ENCODE measurements at places on chromosomes 2 and 18.

GRCh38 chr2:142629193-142629592 lies 248.3 kb upstream of the KYNU start:
- DNase-seq: no peak

GRCh38 chr2:197161774-197162173 lies 148.8 kb downstream of the ANKRD44 start:
- DNase-seq: no peak

GRCh38 chr2:11955314-11955713 lies 208.9 kb downstream of the LPIN1 start:
- no peak for DNase-seq

DNA sequence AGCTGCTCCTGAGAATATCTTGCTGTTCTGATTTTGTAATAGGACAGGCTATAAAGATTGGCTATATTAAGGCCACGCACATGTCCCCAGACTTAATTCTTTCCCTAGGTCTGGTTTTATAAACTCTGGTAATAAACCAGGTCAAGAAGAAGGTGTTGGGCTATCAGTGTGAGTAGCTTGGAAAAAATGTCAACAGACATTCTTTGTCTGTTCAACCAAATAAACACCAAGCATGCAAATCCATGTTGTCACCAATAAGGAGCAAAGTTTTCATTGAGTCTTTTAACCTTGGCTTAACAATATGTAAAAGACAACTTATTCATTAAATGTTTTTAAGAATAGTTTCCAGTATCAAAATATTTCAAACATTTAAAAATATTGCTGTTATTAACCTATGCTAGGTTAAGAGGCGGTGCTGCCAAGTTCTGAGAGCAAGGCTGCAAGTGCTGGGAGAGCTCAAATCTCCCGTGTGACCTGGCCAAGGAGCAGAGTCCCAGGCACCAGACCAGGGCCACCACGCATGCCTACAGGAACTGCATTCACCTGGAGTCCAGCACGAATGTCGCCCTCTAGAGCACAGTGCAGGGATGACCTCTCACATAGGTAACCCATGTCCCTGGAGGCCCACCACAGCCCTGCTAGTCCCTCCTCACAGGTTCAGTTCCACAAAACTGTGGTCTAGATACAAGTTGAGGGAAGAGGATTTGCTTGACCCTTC lies 120.5 kb upstream of the POU3F3 start:
- DNase-seq: no peak

- no peak for DNase-seq
Observed at GRCh38 chr2:24919506-24920097, 435 bp downstream of the ADCY3 start.

- peak; percentile 65 for DNase-seq
Observed at GRCh38 chr2:18910843-18911242, 321.5 kb upstream of the NT5C1B start.

GRCh38 chr2:46800218-46800617 lies 115.4 kb downstream of the MCFD2 start:
- DNase-seq: no peak

- DNase-seq: no peak
Observed at GRCh38 chr2:215423234-215423633, 12.6 kb downstream of the FN1 start.

- DNase-seq: no peak
Observed at GRCh38 chr2:99545066-99545465, 55.2 kb upstream of the REV1 start.

DNA sequence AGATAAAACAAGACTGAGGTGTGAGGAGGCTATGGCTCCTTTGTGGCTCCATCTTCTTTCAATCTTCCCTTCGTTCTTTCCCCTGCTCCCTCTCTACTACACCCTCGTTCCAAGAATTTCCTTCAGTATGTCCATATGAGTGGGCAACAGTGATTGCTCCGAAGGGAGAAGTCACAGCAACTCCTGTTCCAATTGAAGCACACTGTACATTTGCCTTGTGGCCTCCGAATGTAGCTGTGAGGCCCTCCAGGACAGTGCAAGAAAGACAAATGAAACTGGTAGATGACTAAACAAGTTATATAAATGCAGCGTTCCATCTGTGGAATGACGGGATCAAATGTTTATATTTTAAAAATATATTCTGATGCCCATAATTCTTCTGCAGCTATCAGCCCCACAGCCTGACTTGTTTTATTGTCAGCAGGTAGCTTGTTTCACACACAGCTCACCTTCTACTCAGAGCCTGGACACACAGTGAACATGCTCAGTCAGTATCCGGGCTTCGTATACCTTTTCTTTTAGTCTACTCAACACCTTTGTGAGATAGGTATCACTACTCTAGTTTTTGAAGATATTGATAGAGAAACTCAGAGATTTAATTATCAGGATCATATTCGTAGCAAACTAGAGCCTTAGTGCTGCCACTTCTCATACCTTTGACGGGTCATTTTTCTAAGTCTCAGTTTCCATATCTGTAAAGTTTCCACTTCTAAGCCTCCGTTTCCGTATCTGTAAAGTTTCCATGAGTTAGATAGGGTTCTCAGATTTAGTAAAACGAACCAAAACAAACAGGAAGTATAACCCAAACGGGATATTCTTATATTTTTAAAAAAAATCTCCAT lies 216.7 kb upstream of the STON1 start:
- DNase-seq: no peak

DNA sequence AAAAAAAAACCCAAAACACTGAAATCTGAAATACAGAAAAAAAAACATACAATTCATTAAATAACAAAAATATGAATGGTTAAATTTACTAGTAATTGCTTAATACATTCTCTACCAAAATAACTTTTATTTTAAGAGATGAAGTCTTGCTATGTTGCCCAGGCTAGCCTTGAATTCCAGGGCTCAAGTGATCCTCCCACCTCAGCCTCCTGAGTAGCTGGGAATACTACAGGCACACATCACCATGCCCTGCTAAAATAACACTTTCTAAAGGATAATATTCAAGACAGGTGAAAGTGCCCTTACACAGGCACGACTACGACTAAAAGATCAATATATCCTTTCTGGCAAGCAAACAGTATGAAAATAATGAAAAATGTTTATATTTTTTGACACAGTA lies 9.5 kb downstream of the USP34 start:
- no peak for DNase-seq

DNA sequence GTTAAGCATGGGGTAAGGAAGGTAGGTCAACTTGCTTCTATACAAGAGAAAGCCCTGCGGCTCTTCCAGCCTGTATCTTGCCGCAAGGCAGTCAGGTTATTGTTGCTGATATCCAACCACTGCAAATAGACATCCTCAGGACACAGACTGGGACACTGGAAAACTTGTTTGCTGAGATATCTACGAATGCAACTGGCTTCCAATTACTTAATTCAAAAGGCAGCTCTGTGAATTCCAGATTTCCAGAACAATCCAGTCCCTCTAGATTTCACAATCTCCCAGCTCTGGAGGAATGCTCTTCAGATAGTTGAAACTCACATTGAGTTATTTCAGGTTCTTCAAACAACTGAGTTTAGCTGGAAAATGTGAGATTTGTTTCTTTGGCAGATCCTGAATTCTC lies 34.6 kb upstream of the SP9 start:
- no peak for DNase-seq

GRCh38 chr2:186780701-186781316 lies 68.2 kb downstream of the ZSWIM2 start:
- no peak for DNase-seq

DNA sequence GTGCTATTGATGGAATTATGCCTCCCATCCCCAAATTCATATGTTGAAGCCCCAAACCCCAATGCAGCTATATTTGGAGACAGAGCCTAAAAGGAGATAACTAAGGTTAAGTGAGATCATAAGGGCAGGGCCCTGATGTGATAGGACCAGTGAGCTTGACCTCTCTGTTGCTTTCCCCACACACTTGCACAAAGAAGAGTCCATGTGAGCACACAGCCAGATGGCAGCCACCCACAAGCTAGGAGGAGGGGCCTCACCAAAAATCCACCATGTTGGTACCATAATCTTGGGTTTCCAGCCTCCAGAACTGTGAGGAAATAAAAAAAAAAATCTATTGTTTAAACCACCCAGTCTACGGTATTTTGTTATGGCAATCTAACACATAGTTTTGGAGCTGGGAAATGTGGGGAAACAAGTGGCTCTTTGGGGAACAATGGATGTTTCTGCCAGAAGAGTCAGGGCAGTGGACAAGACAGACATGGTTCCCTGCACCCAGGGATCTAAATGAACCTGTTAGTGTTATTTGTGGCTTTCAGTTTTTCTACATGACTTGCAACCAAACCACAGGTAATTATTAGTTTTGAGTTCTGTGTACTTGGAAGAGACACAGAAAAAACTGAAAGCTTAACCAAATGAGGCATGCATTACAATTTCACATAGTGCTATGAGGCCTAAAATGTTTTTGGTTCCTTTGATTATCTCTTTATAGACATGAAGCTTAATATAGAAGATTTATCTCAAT lies 259.1 kb downstream of the LTBP1 start:
- no peak for DNase-seq

DNA sequence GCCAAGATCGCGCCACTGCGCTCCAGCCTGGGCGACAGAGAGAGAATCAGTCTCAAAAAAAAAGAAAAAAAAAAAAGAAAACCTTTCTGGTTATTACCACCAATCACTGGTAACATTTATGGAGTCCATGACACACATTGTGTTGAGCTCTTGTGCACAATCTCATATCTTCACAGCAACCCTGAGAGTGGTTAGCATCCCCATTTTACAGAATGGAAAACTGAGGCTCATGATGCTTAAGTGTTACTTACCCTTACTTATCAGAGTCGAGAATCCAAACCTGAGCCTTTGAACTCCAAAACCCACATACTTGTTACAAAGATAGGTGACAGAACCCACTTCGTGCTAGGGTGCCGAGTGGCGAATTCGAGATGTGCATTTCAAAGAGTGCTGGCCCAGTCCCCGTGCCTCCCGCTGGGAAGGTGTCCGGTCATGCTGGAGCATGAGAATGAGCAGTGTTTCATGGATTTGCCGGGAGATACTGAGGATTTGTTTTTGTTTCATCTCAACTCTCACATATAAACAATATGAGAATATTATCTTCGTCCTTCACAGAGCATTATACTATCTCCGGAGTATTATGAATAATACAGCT lies 50.9 kb downstream of the CYP27C1 start:
- DNase-seq: no peak

DNA sequence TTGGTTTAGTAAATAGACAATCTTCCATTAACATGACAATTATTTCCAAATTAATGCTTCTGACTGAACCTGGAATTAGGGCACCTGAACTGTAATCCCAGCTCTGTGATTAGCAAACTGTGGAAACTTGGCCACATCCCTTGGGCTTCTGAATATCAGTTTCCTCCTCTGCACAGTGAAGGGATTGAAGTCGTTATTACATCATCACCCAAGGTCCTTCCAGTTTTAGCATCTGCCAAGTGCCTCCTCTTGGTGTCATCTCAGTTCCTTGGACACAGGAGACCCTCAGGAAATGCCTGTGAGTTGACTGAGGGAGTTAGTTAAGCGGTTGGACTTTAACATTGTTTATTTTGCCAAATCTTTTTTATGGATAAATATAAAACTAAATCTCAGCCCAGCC lies 64.8 kb downstream of the MOGAT1 start:
- DNase-seq: no peak

- no peak for DNase-seq
Observed at GRCh38 chr2:240292619-240293525, 142.6 kb upstream of the GPC1 start.

GRCh38 chr18:63161761-63162195 lies 157.8 kb downstream of the BCL2 start:
- DNase-seq: no peak

DNA sequence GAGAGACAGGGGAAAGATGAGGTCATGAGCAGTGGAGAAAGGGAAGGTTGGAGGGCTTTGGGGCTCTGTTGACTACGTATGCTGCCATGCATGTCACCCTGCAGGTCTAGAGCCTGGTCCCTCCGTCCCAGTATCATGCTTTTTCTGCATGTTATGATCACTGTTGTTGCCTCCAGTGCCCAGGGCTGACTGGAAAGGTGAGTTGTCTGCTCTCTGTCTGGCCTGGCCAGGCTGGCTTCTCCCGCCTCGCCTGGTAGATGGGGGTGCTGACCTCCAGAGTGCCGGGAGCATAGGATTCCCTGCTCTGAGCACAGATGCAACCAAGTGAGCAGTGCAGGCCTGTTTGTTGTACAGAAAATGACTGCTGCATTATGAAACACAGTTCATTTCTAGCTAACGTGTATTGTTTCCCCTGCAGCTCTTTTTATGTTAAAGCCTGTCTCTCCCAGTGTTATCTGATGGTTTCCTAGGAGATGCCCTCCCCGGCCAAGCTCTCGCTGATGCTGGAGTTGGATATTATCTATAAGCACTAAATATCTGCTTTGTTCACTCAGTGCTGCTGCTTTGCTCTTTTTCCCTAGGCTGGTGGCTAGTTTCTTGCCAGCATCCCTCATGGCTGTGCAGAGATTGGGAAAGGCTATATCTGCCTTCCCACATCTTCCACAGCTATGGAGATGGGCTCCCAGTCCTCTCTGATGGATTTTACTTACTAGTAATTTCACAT lies 158.2 kb downstream of the TDRD15 start:
- no peak for DNase-seq
